ENCODE measurements at places on chromosomes 11 and 22. TPM values are rescaled to one million over a fixed set of nuclear protein-coding genes. Genes with fewer than 3 reads are reported as not detected.

DNA sequence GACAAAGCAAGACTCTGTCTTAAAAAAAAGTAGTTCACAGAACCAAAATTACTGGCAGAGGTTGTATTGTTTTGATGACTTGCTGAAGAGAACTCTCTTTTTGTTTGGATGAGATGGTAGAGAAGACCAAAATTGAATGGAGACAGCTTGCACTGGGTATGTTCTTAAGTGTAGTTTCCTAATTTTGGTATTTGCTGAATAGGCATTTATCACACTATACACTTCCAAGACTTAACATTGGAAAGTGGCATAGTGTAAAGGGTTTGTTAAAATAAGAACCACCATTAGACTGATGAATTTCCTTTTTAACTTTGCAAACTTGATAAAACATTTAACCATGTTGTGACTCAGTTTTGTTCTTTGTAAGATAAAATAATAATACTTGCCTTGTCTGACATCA lies 5.3 kb upstream of the DCUN1D5 start:
- DNase-seq: no peak

RAG2 gene
- not detected for total RNA-seq

- no peak for DNase-seq
Observed at GRCh38 chr11:34926101-34926830, 9.8 kb downstream of the PDHX start.

DNA sequence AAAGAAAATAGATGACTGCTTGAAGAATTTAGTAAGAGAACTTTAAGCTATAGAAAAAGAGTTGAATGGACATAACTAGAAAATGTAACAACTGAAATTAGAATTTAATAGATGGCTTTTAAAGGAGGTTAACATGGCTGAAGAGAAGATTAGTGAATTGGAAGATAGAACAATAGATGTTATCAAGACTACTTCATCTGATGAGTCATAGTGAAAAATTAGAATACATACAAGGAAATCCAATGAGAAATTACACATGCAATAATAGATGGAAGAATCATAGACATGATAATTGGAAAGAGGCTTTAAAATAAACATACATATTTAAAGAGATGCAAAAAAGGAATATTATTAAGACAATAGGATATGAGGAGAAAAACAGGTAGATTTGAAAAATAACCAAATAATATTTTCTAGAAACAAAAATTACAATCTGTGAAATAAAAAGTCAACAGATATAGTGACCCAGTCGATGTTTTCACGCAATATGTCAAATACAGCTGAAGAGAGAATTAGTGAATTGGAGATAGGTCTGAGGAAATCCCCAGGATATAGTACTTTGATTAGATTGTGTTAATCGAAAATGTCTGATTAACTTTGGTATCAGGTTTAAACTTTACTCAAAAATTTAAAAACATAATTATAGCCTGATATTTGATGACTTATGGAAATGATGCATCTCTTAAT lies 28.2 kb downstream of the CAT start:
- no peak for DNase-seq

GRM5 gene
- 0.07 TPM for total RNA-seq

- DNase-seq: no peak
Observed at GRCh38 chr11:96144553-96144952, 198.4 kb downstream of the MAML2 start.

- DNase-seq: peak; percentile 68
Observed at GRCh38 chr11:2837096-2837601, 48.4 kb downstream of the CDKN1C start.

SHANK2 gene
- total RNA-seq: 1.9 TPM

- no peak for DNase-seq
Observed at GRCh38 chr11:86800960-86801272, 574 bp downstream of the PRSS23 start.

C11orf16 gene
- total RNA-seq: not detected

GRCh38 chr11:59647245-59647980 lies 21.4 kb downstream of the PATL1 start:
- no peak for DNase-seq

- DNase-seq: no peak
Observed at GRCh38 chr22:32515084-32515483, 40.5 kb downstream of the FBXO7 start.

DNA sequence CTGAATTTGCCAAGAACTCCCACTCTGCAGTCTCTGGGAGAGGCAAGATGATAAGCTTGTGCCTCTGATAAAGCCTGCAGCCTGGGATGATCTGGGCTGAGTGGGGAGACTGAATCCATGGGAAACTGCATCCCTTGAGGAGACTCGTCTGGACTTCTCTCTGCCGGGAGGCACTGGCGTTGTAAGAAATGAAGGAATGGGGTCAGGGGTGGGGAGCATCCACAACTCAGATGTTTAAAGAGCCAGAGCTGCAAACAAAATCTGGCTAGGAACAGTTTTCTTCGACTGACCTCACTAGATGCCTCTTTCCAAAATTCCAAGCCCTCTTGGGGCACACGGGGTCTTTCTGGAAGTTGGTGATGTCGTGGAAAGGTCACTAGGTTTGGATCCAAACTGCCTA lies 64.4 kb downstream of the SPON1 start:
- DNase-seq: no peak

GRCh38 chr11:67436459-67437081 lies 912 bp downstream of the PTPRCAP start:
- DNase-seq: peak; percentile 37

DNA sequence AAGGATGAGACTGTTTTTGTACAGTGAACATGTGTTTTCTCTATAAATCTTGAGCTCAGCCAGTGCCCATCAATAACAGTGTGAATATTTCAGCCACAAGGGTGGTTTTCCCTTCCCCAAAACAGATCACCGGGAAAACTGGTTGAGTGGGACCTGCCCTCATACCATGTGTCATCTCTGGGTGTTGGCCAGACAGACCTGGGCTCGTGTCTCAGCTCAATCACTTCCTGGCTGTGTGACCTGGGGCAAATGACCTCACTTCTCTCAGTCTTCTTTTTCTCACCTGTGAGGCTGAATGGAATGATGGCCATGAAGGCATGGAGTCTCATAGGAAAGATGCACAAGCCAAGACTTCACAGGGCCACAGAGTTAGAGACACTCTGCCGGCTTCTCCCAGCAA lies 74.7 kb downstream of the COMMD9 start:
- DNase-seq: no peak

DNA sequence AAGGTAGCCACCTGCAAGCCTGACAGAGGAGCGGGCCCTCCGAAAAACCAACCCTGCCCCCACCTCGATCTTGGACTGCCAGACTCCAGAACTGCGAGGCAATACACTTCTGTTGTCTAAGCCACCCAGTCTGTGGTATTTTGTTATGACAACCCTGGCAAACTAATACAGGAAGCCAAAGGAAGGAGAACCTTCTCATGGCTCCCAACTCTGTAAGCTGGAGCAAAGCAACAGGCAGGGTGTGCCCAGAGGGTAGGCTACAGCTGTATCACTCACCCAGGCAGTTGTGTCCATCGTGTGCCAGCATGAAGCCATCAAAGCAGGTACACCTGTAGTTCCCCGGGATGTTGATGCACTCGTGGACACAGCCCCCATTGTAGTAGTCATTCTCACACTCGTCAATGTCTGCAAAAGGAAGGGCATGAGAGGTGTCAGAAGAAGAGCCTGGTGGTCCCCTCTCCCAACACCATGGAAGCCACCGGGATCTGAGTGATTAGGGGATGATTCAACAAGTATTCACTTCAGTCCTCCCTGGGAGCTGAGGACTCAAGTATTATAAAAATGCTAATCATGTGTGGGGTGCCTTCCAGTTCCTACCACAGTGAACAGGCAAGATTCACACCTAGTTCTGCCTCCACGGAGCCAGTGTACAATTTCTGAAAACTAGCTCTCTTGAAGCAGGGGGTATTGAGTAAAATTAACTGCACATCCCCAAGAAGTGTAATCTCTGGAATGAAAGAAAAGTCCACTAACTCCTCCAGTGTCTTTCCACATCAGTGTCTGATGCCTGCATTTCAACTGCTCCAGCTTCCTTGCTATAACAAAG lies 23.3 kb downstream of the SCUBE1 start:
- DNase-seq: no peak

GUCD1 gene
- 91.8 TPM for total RNA-seq

CAPN5 gene
- 21.1 TPM for total RNA-seq

- DNase-seq: no peak
Observed at GRCh38 chr22:44443641-44444235, 54.3 kb downstream of the RTL6 start.

OLFML1 gene
- total RNA-seq: 6.9 TPM

DNA sequence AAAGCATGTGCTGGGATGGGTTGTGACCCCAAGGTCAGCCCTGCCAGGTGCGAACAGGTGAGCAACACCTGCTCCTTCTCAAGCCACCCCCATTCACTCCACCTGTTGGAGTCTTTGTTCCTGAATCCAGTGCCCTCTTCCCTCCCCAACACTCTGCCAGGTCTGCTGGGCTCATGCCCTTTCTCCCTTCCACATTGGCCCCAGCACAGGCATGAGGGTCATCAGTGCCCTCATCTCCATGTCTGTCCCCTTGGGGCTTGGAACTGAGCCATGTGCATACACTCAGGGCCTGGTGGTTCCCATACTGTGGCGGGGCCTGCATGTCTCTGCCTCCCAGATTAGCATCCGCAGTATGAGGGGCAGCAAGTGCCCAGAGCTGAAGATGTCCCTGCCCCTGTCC lies 19.1 kb downstream of the RFPL2 start:
- DNase-seq: no peak

DNA sequence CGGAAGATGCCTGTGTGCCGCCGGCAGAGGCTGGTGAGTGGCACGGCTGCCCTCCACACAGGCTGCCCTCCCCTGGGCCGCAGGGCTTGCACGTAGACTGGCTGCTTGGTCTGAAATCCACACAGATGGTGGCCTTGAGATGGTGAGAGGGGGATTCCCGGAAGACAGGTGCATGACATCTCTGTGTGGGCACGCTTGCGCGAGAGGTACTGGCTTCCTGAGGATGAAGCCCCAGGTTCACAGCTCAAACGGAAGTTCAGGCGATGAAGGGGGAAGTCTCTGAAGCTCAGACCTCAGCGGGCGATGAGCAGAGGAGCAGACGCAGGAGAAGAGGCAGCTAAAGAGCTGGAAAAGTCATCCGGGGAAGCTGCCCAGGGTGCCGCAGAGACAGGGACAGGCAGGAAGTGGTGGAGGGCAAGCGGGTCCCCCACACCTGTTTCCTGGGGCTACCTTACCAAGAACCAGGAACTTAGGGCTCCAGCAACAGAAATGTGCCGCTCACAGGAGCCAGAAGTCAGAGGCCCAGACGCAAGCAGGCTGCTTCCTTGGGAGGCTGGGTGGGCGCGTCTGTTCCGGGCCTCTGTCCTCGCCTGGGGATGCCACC lies 7.2 kb downstream of the CRELD2 start:
- DNase-seq: no peak

MACROD1 gene
- 31.4 TPM for total RNA-seq

DNA sequence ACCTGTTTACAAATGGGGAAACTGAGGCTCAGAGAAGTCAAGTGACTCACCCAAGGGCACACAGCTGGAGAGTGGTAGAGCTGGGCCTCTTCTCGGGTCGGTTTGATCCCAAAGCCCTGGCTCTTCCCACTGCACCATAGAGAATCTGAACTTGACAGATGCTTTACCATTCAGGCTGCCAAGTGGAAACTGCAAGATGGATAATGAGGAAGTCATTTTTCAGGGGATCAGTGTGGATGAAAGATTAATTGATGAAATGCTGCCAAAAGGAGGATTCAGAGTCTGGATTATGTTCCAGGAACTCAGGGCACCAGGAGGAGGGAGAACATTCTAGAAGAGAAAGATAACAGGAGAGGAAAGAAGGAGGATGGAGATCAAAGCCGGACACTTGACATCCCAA lies 185.9 kb upstream of the ZBED5 start:
- DNase-seq: no peak

GRCh38 chr11:47786373-47786772 lies 19.2 kb upstream of the FNBP4 start:
- peak; percentile 27 for DNase-seq

DNA sequence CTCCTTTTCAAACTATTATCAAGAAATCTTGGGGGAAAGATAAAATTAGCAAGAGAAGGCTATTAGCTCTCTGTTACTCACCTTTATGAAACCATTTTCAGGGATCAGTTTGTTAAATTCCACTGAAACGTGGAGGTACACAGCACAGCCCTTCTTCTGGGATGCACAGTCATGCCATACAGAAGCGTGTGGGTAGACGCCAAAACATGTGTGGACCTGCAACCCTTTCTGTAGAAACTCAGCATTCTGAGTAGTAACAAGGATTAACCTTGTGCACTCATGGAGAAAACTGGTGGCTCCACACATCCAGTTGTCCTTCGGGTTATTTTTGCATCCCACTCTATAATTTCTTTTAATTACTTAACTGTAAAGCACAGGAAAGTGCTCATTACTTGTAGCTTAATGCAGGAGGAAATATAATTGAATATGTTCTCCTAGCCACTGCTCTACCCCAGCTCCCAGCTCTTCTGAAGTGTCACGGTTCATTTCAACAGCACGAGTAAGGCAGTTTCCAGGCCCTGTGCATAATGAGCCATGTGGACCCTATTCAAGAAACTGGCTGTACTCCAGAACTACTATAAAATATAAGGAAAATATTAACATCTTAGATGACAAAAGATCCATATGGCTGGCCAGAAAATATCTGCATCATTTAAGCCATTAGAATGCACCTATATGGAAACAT lies 26.1 kb downstream of the BDNF start:
- no peak for DNase-seq

RTN4RL2 gene
- 0.71 TPM for total RNA-seq

- no peak for DNase-seq
Observed at GRCh38 chr11:107587306-107587979, 3.5 kb upstream of the ELMOD1 start.

DNA sequence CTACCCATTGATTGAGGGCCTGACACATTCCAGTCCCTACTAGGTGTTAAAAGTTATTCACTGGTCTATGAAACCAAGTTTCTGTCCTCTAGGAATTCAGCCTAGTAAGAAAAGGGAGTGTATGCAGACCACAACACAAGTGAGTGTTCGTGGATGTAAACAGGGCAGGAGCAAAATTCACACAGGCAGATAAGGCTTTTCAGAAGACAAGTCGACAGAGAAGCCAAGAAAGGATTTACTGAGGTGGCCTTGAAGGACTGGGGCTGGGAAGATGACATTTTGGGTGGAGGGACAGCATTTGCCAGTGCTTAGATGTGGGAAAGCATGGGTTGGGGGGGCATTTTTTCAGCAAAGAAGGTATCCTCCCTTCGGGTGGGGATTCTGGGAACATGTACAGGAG lies 76.2 kb downstream of the TSPAN18 start:
- DNase-seq: no peak

GRCh38 chr11:47565340-47566148 lies at the start of gene PTPMT1:
PTPMT1 (plus strand) TSS chr11:47565599; CDS start chr11:47565623, 24 bp downstream.
- peak; percentile 84 for DNase-seq
